ENCODE measurements at places on chromosomes 5 and 9.

DNA sequence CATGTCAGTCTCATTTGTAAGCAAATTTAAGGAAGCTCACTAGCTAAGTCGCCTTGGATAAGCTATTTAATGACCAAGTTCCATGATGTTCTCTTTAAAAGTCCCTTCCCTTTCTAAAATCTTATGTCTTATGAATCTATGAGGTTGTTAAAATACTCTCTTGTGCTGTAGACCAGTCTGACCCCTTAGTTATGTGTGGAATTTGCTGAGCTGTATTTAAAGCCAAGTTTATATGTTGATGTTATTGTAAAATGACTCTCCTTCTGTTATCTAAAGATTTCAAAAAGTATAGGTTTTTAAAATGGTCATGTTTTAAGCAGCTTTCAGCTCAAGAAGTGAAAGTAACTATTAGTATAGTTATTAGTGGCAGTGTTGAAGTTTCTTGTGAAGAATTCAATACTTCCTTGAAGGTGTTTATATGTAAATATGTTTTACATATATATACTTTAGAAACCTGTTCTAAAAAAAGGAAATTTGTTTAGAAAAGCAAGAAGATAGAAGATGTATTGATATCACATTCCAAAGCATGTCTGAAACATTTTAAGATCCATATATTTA, 92.2 kb downstream of the CDC42SE2 start:
- no peak for DNase-seq

DNA sequence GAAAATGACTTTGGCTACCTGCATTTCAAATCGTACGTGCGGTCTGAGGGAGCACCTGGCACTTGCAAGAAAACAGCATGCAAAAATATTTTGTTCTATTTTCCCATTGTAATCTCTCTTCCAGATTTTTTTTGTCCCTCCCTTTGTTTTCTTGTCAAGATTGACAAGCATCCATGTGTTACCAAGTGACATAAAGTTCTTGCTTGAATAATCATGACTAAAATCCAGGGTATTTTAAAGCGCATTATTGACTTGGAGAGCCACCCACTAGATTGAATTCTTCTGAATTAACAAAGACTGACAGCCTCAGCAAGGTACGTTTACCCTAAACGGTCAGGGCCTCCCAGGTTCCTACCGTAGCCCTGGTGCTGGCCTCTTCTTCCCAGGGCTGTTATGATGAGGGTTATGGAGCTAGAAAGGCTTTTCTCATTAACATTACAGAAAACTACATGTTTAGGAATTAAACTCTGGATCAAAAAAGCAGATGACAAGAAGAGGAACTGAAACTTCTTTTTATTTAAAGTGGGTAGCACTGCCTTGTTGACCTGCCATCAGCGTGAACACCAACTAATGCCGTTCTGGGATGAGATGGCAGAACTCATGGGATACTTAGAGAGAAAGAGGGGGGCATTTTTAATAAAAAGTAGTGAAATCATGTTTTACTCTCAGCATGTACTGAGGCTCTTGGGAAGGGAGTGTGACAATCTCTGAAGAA, 297.0 kb downstream of the EFNA5 start:
- DNase-seq = no peak

DNA sequence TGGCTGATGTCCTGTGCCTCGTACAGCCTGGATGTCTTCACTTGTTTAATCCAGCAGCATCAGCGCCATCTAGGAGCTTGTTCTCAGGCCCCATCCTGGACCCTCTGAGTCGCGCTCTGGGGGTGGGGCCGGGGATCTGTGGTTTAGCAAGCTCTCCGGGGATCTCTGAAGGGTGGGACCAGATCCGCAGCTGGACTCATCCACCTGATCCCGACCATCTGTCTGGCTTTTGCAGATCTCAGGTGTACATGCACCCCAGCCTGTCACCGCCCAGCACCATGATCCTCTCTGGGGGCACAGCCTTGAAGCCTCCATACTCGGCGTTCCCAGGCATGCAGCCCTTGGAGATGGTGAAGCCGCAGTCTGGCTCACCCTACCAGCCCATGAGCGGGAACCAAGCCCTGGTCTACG, 15.1 kb upstream of the POMT1 start:
- DNase-seq = peak; percentile 33

GRCh38 chr5:1390861-1391600, 46.1 kb upstream of the CLPTM1L start:
- DNase-seq = no peak
